Activated T-cell treated with anti-CD3 and anti-CD28 coated beads for 24 hours (primary cell): ENCODE measurements at places on chromosomes 5 and 9.

DNA sequence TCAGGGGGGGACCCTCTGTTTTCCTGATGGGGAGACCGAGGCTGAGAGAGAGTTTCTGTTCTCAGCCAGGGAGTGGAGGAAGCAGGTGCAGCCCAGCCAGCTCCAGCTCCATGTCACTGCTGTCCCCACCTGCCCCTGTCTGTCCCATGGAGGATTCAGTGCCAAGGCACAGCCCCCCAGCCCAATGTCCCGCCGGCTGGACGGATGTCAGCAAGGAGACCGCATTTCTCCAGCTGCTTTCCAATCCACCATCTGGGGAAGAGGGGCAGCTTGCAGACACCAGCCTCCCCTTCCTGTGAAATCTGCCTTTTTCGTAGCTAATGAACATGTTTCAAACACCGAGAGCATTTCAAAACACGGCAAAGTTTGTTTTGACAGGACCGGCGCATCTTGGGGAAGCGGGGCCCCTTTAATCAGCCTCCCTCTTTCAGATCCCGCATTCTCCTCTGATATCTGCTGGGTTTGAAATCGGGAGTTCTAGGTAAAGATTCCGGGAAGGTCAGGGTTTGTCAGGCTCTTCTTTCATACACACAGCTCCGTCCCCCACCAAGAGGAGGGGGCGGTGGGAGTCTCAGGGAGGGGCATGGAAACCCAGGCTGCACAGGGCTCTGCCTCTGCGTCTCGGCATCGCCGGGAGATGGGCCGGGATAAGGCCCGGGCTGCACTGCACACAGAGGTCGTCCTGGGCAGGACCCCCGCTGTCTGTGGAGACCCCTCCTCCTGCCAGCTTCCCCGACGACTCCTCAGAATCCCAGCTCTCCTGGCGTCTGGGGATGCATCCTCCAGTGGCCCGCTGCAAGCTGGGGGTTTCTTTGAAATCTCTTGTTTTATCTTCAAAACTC lies 74.8 kb downstream of the NEK6 start:
- no peak for DNase-seq

GRCh38 chr5:96150007-96150406 lies 188.4 kb upstream of the ELL2 start:
- no peak for DNase-seq

GRCh38 chr9:75197561-75197960 lies 109.2 kb downstream of the OSTF1 start:
- no peak for DNase-seq

GRCh38 chr5:124161266-124161665 lies 585.2 kb downstream of the ZNF608 start:
- no peak for DNase-seq

DNA sequence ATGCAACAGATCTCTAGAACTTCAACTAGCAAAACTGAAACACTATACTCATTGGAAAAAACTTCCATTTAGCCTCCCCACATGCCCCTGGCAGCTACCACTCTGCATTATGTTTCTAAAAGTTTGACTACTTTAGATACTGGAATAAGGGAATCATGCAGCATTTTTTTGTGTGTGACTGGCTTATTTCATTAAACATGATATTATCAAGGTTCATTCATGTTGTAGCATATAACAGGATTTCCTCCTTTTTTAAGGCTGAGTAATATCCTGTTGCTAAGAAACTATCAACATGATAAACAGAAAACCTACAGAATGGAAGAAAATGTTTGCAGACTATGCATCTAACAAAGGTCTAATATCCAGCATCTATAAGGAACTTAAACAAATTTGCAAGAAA lies 597.9 kb downstream of the DMRTA1 start:
- no peak for DNase-seq

GRCh38 chr5:63401436-63402046 lies 560.7 kb downstream of the HTR1A start:
- no peak for DNase-seq

DNA sequence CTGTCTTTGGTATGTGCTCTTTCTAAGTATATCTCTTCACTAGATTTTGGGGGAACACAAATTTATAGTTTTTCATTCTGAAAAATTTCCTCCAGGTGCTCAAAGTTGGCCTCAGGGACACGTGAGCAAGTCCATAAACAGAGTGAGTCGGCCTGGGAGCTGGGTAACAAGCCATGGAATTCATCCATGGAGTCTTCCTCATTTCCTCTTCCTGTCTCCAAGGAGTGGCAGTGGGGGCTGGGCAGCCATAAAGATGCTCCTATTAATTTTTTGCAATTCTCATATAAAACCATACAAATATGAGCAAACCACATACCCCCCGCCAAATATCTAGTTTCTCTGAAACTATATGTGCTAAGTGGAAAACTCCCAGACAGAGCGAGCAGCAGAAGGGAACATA lies 136.6 kb upstream of the OTULINL start:
- DNase-seq: no peak
